GM19239 (cell line): ENCODE measurements at places on chromosomes 2 and 18.

DNA sequence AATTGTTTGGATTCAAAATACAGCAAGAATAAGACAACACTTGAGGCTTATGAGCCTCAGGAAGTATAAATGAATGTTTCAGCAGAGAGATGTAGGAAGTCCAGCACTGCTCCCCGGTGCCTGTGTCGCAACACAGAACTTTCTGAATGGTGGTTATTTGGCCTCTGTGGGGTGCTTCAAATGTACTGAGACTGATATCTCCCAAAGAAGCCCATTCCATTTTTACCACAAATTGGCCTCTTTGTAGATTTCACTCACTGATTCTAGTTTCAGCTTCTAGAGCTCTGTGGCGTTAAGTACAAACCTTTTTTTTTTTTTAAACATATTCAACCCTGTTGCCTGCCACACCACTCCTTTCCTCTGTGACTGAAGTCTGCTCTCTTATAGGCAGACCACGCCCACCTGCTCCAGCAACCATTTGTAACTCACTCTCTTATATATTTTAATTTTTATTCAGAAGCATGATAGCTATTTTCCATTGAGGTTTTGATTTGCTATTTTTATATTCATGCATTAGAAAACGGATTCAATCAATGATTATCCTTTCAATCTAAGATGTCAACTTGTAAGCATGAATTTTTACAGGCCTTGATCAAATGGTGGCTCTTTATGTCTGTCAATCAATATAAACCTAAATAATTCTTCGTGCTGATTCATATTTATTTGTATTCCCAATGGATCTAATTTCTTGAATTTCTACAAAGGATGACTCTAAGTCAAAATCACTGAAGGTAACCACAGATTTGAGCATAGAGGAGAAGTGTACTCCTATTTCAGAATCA, 277.1 kb upstream of the CCDC68 start:
- DNase-seq = no peak

GRCh38 chr2:97868986-97869721, 126.6 kb downstream of the TMEM131 start:
- no peak for DNase-seq

GRCh38 chr2:68710336-68710735, 24.3 kb upstream of the ARHGAP25 start:
- no peak for DNase-seq

DNA sequence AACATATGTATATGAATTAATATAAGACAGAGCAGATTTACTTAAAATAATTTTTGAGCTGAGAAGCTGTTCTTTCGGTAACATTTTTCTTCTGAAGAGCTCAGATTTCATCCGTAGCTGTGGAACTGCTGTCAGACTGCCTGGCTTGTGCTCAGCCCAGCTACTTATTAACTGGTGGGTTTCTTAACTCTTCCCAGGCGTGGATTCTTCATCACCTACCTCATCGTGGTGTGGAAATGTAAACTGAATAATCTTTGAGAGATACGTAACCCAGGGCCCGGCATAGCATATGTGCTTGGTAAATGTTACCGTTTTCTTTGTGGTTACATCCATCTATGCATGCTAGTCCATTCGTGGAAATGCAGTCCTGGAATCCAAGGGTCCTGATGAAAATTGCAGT, 145.0 kb downstream of the MCFD2 start:
- DNase-seq = no peak

DNA sequence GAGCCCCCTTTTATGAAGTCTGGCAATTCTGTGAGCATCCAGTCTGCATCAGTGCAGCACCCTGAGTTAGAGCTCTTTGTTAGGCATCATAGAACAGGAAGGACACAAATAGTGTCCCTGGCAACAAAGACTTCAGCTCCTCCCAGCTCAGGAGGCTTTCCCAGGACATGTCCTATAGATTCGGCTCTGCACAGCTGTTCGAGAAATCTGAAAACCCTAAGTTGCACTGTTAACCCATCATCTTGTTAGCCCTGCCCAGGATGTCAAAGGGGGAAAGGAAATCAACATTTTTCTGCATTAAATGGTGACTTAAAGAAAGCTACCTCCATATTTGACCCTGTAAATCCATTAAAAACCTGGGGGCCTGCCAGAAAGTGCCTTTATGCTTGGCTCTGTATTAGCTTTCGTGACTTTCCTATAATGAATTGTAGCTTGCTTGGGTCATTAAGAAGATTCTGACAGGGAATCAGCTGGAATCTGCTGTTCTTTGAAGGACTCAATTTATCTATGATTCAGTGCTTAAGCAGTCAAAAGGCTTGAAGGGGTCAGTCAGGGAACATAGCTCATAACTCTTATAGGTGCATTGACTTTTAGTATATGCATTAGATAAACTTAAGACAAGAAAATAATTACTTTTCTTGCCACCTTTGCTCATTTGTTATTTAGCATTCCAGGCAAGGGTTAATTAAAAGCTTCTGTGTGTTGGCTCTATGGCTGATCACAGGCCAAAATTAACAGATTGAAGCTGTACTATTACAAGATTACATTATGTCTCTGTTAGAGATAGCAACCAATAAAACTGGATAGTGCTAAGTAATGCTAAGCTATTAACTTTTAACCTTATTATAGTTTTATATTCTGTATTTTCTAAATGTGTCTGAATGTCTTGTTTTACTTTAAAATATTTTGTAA, 20.6 kb downstream of the ERMN start:
- DNase-seq = no peak

DNA sequence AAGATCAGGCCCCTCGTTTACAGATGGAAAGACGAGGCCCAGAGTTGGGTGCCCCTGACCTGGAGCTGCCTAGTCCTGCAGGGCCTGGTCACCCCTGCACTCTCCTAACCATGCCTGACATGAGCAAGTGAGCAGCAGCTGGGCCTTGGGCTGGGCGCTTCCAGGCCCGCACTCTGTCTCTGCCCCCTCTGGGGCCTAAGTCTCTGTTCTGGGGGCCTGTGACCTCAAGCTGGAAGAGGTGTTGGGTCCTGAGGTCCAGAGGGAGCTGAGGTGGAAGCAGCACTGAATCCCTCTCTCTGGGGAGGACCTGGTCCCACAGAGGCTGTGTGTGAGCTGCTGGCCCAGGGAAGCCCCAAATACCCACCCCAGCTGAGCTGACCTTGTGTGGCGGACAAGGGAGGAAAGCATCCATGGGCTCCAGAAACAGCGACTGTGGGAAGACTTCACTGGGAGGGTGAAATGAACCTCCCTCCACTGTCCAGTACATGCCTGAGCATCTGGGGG, 46.1 kb upstream of the GPC1 start:
- DNase-seq = no peak

- DNase-seq = no peak
Measured at GRCh38 chr2:239559417-239560261, 158.8 kb upstream of the HDAC4 start.
